ENCODE measurements at places on chromosomes 6 and 20.

DNA sequence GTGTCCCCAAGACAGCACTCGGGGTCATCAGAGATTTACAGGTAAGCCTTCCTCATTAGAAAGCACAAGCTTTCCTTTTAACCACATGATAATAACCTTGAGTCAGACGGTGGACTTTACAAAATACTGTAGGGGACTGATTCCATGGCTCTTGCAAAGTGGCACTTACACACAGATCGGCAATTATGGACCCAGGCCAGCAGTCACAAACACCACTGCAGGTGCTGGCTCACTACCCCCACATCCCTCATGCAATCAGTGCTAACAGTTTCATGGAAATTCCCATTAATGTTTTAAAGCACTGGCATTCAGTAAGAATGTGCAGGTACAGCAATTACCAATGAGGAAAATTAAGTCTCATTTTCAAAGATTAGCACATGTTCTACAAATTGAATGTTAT, 516.5 kb downstream of the PRKN start:
- no peak for DNase-seq

- DNase-seq, result no peak
These were observed 1.1 kb downstream of the PNISR start for GRCh38 chr6:99424022-99424421.

DNA sequence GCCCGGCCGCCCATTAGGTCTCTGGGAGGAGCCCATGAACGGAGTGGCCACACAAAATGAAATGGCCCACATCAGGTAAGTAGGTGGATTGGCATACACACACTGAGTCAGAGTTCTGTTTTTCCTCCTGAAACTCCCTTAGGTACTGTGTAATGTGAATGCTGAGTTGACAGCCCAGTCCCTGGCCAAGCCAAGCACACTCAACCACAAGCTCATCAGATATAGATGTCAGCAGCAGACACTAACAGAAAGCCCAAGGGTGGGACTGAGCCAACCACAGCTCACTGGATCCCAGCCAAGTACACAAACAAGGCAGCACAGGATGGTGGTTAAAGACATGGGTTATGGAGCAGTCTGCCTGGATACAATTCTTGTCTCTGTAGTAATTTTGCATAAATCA, 403.4 kb downstream of the GJA1 start:
- DNase-seq, result no peak

DNA sequence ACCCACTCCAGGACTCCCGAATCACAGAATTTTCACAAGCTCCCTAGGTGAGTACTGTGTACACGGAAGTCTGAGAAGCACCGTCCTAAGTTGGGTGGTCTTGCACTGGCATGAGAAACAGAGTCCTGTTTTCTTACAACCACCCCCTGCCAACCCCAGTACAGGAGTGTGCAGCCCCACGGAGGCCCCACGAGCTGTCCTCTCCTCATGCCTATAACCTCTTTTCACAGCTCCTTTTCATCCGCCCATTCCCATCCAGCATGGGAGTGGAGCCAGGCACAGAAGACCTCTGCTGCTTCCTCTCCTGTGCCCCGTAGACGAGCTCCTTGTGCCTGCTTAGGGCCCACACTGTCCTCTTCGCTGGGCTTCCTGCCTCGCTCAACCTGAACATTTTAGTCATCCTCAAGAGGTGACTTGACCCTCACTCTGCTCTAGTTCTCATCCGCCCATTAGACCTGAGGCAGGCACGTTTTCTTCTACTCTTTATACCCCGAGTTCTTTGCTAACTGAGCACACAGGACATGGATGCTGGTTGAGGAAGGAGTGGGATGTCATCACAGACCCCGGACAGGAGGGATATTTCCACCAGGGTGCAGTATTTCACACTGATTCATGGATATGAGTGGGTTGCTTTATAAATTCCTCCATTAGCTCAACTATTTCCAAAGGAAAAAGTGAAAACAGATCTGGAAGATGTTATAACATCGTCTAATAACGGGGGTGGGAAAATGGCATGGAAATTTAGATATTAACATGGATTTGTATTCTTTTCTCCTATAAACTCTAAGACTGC, 160.5 kb downstream of the TTLL2 start:
- DNase-seq, result no peak

- no peak for DNase-seq
These were observed 555.5 kb upstream of the JARID2 start for GRCh38 chr6:14690120-14691056.

- no peak for DNase-seq
These were observed 113.7 kb upstream of the BCLAF1 start for GRCh38 chr6:136403110-136403980.

GRCh38 chr20:32036252-32036651, 15.8 kb upstream of the HCK start:
- DNase-seq, result no peak

DNA sequence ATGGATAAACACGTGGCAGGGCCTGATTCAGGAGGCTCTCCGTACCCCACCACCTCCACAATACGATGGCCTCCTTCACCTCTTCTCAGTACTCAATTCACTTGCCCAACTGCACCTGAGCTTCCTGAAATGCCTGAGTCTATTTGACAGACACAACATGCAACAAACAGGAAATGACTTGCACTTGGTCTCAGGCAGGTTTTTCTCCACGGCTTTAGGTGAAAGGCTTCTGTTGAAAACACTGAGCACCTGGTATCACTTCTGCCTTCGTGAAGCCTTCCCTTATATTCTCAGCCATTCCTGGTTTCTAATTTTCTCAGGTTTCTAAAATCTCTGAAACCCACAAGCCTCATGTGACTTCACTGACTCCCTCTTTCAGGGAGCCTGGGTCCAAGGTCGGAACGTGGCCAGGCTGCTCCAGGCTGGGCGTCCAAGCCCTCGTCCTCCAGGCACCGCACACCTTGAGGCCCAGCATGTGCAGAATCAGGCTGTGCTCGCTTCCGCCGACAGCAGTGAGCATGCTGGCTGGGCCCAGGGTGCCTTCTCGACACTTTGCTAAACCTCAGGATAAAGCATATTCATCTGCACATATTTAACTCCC, 34.7 kb downstream of the TAF4 start:
- peak; percentile 59 for DNase-seq

Data from GM12878 (cell line).